Activated T-cell treated with anti-CD3 and anti-CD28 coated beads for 4 hours (primary cell): ENCODE measurements at places on chromosomes 1 and 21.

- DNase-seq: no peak
These were observed 94.3 kb upstream of the C1orf105 start for GRCh38 chr1:172326136-172326535.

GRCh38 chr1:212440419-212440818, 7.7 kb downstream of the NENF start:
- no peak for DNase-seq

- no peak for DNase-seq
These were observed 7.4 kb downstream of the ERRFI1 start for GRCh38 chr1:8018492-8019228.

GRCh38 chr1:36475341-36475740, 7.4 kb downstream of the CSF3R start:
- no peak for DNase-seq

GRCh38 chr1:63463248-63463647, 59.8 kb downstream of the ITGB3BP start:
- DNase-seq: no peak

DNA sequence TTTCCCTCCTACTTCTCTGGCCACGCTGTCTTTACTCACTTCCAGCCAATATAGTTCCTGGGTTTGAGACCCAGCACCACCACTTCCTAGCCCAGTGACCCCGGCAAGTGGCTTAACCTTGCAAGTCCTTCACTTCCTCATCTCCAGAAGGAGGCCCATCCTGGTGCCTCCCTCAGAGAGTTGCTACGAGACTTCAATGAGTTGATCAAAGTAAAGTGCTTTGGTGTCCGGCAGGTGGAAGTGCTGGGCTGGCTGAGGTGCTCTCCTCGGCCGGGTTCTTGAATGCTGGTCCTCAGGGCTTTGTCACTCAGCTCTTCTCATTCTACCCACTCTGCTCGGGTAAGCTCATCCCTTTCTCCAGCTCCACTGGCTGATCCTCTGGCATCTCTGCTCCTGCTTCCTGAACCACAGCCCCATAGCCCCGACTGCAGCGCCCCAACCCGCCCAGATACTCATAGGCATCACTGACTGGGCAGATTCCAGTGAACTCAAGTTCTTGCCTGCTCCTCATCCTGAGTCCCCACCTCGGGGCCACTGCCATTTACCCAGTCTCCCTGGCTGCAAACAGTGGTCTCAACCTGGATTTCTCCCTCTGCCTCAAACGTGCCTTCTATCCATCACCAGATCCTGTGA, 75.8 kb upstream of the WNT4 start:
- DNase-seq: no peak
